ENCODE measurements at places on chromosomes 2 and 18.

DNA sequence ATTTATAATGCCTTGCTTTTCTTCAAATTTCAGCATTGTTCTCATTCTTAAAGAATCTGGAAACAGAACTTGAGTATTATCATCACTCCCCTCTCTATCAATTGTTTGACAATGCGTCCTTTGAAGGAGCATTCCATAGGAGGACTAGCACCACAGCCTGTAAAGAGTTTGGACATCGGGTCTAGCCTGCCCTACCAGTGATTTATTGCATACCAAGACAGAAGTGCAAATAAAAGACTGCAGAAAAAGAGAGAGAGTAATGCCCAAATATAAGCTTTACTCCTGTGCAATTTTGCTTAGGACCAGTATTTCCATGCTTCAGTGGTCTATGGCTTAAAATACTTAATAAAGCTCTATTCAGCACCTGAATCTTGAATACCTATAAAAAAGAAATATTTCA is 55.4 kb upstream of the MAP2 start:
- no peak for DNase-seq

DNA sequence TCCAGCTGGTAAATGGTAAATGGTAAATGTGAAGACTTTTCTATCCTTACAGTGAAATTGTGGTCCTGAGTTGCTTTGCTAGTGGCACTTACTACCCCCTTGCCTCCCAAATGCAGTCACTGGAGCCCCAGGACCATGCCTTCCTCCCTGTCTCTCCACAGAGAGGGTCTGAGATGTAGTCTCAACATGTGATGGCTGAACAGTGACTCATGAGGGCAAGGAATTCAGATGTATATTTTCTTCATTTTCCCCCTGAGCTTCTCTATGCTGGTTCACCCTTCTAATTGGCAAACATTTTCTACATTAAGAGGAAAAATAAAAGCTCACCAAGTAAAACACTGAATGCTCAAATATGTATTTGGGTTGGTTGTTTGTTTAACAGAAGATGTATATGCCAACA is 232.0 kb downstream of the SH3BP4 start:
- no peak for DNase-seq

GRCh38 chr18:11923450-11923849 is 15.3 kb upstream of the MPPE1 start:
- DNase-seq = no peak

DNA sequence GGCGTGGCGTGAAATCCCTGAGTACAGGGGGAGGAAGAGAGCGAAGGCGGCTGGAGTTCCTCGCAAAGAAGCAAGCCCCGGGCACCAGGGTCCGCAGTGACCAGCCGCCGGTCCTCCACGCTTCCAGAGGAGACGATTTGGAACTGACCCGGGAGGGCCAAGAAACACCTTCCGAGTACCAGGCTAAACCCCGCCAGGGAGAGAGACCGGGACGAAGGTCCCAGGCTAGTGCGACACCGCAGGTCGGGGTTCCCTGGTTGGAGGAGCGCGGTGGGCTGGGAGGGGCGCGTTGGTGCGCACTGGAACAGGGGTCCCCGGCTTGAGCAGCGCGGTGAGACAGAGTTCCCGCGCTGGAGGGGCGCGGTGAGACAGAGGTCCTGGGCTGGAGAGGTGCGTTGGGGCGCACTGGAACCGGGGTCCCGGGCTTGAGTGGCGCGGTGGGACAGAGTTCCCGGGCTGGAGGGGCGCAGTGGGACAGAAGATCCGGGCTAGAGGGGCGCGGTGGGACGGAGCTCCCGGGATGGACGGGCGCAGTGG is 901 bp downstream of the WDFY1 start:
- DNase-seq = peak; percentile 35

GRCh38 chr2:157480182-157480961 is 36.5 kb upstream of the CYTIP start:
- no peak for DNase-seq

GRCh38 chr18:42977982-42978637 is 137.4 kb downstream of the RIT2 start:
- DNase-seq = no peak

DNA sequence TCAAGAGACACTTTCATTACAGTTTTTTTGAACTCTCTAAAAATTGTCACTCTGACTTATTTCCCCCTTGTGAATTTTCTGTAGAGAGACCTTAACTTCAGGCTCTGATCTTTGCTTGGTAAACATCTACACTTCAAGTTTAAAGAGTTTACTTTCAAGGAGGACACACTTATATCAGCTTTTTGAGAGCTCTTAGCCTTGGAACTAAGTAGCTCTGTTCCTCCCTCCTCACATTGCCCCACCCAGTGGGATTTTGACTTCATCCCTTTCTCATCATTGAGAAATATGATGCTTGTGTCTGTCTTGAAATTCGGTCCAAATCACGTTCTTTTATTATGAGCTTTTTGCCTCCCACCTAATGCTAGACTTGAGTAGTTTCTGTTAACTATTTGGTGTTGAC is 433.4 kb upstream of the MEIS1 start:
- DNase-seq = no peak

- DNase-seq = no peak
Observed at GRCh38 chr2:9532421-9532820, 23.2 kb downstream of the ADAM17 start.

DNA sequence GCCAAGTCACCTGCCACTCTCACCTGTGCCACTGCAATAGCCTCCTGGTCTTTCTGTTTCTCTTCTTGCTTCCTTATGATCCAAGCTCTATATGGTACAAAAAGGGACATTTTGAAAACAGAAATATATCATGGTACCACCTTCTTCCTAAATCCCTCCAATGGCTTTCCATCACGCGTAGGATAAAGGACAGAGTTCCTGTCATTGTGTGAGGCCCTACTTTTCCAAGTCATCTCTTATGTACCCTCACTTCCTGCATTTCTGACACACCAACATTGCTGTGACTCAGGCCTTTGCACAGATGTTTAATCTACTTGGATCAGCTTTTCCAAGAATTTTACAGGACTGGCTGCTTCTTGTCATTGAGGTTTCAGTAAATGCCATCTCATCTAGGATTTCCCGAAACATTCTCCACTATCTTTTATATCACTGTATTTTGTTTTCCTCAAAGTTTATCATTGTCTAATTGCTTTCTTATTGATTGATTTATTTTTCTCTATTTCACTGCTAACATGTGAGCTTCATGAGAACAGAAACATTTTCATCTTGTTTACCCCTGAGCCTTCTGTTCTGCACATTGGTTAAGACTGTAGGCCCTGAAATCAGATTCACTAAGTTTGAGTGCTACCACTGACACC is 426.1 kb upstream of the FANCL start:
- no peak for DNase-seq

DNA sequence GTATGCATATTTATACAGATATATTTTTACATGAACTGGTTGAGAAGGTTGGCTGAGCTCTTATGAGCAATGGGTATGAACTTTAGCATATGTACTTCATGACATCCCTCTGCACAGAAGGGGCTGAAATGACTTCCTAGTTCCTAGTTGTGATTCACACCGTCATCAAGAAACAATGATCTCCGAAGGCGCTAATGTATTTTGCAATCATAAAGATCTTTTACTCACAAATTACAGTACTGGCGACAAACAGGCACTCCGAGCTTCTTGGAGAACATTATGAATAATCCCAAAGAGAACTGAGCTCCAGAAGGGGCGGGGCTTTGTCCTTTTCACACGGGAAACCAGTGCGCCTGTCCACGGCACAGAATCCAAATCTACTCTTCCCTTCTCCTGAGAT is 18.1 kb downstream of the BCL2 start:
- DNase-seq = no peak

- DNase-seq = no peak
Observed at GRCh38 chr18:35588995-35589394, 7.5 kb downstream of the GALNT1 start.

GRCh38 chr2:228268301-228268700 is 86.8 kb upstream of the SPHKAP start:
- no peak for DNase-seq

GRCh38 chr2:201984800-201985525 is 48.7 kb upstream of the FZD7 start:
- DNase-seq = no peak

DNA sequence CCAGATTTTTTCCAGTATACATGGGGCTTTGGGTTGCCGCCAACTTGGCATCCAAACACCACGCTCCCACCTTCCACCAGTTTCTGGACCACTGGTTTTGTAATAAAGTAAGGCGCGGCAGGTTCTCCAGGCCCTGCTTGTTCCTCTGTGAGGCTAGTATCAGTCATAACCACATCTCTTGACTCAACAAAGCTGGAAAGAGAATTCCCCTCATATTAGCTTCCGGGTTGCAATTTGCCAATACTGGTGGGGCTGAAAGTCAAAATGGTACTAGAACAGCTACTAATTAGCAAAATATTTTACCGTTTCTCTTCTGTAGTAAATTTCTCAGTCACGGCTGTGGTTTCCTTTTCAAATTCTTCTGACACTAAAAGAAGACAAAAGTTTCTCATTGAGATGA is 25.0 kb downstream of the TTN start:
- DNase-seq = no peak

DNA sequence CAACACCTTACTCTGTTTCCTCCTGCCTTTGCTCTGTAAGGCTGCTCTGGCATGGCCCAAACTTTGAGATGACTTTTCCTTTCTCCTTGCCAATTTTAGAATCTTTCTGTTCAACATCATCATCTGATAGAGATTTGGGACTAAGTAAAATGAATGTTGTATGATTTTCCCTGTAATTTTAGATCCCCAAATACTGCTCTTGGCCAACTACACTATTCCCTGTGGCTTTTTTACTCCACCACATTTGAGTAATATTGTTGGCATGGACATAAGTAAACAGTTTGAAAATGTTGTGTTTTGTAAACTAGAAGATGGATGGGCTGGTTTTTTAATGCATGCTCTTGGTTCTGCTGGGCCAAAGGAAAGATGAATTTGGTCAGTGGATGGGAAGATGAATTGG is 12.1 kb downstream of the LTBP1 start:
- DNase-seq = no peak

DNA sequence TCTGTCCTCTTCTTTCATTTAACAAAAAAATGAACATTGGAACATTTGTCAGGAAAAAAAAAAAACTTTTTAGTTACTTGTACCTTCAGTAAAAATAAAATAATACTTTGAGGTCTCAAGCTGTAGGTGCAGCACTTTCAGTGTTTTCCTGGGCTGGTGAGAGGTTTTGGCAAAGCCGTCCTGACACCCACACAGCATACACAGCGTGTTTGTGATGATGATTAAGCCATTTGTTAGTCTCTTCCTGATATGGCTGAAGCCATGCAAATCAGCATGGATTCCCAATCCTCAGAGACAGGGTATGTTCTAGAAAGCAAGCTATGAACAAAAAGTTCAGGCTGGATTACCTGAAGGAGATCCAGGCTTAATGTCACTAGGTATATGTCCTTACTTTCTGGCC is 236.8 kb downstream of the ZNF516 start:
- no peak for DNase-seq

GRCh38 chr18:46343931-46344372 is 239.8 kb downstream of the HAUS1 start:
- no peak for DNase-seq

GRCh38 chr2:215712219-215712868 is 276.5 kb upstream of the FN1 start:
- no peak for DNase-seq

GRCh38 chr2:215771241-215771640 is 242.1 kb downstream of the MREG start:
- DNase-seq = no peak

DNA sequence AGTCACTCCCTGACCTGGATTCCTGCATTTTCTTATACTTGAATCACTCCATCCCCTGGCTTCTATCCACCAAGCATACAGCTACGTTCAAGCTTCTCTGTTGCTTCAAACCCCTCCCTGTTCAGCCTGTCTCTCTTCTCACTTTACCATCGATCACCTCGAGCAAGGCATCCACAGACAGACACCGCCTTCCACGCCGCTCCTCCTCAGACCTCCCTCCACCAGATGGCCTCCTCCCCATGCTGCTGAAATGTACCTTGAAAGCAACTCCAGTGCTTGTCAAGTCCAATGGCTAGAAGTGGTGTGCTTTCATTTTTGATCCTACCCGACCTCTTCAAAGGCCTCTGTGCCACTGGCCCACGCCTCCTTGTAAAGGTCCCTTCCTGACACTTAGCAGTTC is 131.3 kb upstream of the ACAA2 start:
- no peak for DNase-seq

GRCh38 chr2:238523158-238524110 is 96.7 kb downstream of the ASB1 start:
- DNase-seq = peak; percentile 67

- no peak for DNase-seq
Observed at GRCh38 chr18:53387581-53387980, 836.9 kb downstream of the MBD2 start.

- DNase-seq = no peak
Observed at GRCh38 chr2:37211212-37211611, 14.9 kb downstream of the CEBPZOS start.

GRCh38 chr2:232231554-232231953 is 147.0 kb upstream of the ALPP start:
- no peak for DNase-seq

GRCh38 chr2:19272941-19273470 is 85.4 kb downstream of the OSR1 start:
- no peak for DNase-seq

DNA sequence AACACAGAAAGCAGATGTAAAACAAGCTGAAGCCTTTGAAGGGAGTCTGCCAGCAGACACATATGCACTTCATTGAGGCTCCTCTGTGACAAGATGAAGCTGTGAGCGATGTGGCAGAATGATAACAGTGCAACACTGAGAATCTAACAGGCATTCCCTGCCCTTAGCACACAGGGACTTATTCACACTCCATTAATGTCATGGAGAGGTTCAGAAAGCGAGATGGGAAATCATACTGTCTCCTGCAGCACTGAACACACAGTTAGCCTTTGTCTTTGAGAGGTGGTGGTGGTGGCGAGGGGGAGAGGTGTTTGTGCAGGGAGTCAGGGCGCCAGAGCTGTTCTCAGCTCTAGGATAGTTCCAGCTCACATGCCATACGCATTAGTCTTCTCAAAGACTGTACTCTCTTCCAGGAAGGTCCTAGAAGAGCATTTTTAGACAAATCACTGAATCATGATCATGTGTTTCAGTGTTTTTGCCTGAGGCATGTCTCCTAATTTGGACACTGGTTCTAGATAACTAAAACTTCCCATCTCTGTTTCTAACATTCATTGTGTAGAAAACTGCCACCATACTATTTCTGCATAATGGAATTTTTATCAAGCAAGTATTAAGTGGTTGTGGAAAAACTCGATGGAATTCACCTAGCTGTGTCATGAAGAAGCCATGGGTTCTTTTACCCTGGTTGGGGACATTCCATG is 93.5 kb upstream of the ITGB6 start:
- no peak for DNase-seq

DNA sequence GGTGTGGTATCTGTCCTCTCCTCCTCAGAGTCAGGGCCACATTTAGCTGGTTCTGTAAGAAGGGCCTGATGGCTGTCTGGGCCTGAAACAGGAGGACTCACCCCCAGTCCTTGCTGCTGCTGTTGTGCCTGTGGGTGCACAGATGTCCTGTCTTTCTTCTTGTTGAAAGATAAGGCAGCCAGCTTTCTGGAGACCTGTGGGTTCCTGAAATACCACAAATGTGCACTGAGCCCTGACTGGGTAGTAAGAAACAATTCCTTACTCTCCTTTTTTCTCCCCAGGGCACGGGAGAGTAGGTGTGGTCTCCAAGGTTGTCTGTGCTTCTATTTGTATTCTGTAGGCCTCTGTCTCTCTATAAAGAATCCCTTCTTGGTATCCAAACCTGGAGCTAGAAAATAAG is 96.2 kb upstream of the DLX2 start:
- no peak for DNase-seq
